ENCODE measurements at places on chromosomes 11 and 22. TPM values are rescaled to one million over a fixed set of nuclear protein-coding genes. Genes with fewer than 3 reads are reported as not detected.

The PACSIN2 gene
- 75.1 TPM for total RNA-seq

The HIC2 gene
- 6.3 TPM for total RNA-seq

The SERPINH1 gene
- 54.9 TPM for total RNA-seq

The VSTM5 gene
- total RNA-seq = not detected

The ZDHHC5 gene
- 58.0 TPM for total RNA-seq

The PRAME gene
- not detected for total RNA-seq

DNA sequence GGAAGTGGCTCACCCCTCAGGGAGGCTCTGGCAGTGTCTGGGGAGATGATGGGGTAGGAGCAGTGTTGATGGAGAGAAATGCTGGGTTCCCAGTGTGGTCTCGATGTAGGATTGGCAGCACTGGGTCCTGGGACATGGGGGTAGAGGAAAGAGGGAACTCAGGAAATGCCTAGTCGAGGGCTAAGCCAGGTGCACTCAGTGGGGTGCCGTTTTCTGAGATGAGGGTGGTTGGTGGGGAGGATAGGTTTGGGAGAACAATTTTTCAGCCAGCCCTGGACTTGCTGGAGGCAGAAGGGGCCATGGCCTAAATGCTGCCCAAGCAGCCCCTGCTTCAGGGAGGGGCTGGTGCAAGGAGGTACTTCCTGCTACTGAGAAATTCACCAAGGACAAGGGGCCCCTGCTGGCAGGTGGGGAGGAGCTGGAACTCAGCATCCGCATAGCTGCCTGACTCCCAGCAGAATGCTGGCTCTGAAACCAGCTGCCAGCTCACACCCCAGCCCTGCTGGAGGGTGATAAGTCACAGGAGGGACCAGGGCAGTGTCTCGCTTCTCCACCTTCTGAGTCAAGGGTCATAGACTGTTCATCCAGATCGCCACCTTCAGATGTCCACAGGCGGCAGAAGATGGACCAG, 6.0 kb downstream of the CCDC157 start:
- no peaks in the 10 kb centered on the region for H3K36me3 ChIP-seq
- H3K4me3 ChIP-seq = no peak overlapping the region
- H3K4me1 ChIP-seq = no peaks in the 10 kb centered on the region
- H3K27me3 ChIP-seq = no peaks in the 10 kb centered on the region
- DNase-seq = no peak

DNA sequence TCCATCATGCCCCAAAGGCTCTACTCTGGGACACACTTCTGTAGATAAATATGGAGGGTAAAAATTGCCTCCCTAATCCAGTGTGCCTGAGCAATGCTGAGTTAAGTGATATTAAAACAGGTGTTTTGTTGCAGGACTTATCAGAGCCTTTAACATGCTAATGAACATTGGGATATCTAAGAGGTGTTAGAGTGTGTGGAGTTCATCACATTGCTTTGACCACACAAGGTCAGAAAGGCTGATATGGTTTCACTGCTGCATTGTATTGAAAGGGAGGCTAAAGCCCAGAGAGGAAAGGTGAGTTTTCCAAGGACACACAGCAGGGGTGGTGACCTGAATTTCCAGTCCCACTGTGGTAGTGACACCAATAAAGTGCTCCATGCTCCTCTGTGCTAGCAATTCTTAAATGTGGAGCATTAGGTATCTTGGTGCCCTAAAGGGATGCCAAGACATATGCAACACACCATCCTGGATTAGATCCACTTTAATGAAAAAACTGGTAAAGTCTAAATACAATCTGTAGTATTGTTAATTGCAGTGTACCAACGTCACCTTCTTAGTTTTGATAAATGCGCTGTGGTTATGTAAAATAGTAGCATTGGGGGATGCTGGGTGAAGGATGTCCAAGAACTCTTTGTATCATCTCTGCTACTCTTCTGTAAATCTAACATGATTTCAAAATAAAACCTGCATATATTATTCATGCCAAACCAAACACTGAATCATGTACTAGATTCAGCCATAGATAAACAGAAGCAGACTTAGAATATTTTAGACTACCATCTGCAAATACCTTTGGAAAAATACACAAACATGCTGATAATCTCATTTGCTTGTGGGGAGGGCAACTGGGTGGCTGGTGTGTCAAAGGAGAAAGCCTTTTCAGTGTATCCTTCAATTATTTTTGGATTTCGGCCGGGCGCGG, 45.8 kb downstream of the MIAT start:
- peaks cover 2% of the 10 kb centered on the region for H3K36me3 ChIP-seq
- no peak overlapping the region for H3K4me3 ChIP-seq
- H3K4me1 ChIP-seq = no peaks in the 10 kb centered on the region

DNA sequence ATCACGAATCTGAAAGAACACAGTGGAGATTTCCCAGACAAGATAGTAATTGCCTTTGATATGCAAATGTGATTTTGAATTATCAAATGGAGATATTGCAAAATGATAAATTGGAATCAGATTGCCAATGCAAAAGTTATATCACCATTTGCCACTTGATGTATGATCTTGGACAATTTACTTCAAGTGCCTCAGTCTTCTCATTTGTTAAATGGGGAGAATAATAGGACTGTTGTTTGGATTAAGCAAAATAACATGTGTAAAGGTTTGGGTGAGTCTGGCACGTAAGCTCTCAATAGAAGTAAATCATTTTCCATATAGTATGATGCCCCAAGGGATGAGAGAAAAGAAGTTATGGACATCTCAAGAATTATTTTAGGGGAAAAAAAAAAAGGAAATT, 7.9 kb upstream of the PHF21A start:
- H3K4me1 ChIP-seq = peaks cover 10% of the 10 kb centered on the region
- H3K27me3 ChIP-seq = no peaks in the 10 kb centered on the region
- no peak overlapping the region for H3K27ac ChIP-seq
- no peak for DNase-seq

GRCh38 chr11:36803084-36803483, 205.0 kb upstream of the RAG2 start:
- H3K4me1 ChIP-seq = no peaks in the 10 kb centered on the region
- no peak overlapping the region for H3K4me3 ChIP-seq
- no peak for DNase-seq
- no peaks in the 10 kb centered on the region for H3K27me3 ChIP-seq
- H3K27ac ChIP-seq = no peak overlapping the region
- no peaks in the 10 kb centered on the region for H3K36me3 ChIP-seq

DNA sequence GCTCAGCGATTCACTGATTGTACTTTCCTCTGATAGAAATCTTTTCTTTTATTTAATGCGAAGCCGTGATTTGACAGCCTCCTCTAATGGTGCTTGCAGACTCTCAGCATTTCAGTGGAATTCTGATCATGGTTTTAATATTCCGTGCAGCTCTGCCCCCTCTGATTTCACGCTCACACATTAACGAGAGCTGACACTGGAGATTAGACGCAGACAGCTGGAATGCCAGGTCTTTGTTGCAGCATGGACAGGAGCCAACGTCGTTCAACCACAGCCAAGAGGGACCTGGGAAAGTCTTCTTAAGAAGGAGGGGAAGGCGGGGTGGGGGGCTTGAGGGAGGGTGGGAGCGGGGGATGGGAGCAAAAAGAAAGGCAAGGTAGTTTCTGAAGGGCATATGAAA, 186.4 kb downstream of the BLID start:
- H3K4me1 ChIP-seq = no peaks in the 10 kb centered on the region
- DNase-seq = no peak
- H3K27me3 ChIP-seq = no peaks in the 10 kb centered on the region
- H3K27ac ChIP-seq = no peak overlapping the region

- no peak for DNase-seq
- no peak overlapping the region for H3K27ac ChIP-seq
- H3K4me3 ChIP-seq = no peak overlapping the region
- peaks cover 54% of the 10 kb centered on the region for H3K36me3 ChIP-seq
- H3K27me3 ChIP-seq = no peaks in the 10 kb centered on the region
Measured at GRCh38 chr11:48122246-48122645, 94.4 kb upstream of the OR4B1 start.

DNA sequence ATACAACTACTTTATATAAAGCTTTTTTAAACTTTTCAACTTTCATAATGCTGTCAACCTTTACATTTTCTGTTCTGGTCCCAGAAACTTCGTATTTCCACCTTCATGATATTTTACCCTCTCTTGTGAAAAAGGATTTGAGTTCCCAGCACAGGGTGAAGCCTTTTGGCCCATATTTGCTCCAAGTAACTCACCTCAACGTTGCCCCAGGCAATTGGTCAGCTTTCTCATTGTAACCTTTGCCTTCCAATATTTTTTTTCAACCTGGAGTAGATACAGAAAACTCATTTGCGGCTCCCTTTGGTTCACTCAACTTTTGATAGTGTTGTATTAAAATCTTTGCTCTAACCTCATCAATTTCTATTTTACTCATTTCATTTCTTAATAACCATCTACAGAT, 21.1 kb upstream of the FAR1 start:
- H3K27ac ChIP-seq = no peak overlapping the region
- DNase-seq = no peak
- H3K4me1 ChIP-seq = no peaks in the 10 kb centered on the region
- no peaks in the 10 kb centered on the region for H3K27me3 ChIP-seq

DNA sequence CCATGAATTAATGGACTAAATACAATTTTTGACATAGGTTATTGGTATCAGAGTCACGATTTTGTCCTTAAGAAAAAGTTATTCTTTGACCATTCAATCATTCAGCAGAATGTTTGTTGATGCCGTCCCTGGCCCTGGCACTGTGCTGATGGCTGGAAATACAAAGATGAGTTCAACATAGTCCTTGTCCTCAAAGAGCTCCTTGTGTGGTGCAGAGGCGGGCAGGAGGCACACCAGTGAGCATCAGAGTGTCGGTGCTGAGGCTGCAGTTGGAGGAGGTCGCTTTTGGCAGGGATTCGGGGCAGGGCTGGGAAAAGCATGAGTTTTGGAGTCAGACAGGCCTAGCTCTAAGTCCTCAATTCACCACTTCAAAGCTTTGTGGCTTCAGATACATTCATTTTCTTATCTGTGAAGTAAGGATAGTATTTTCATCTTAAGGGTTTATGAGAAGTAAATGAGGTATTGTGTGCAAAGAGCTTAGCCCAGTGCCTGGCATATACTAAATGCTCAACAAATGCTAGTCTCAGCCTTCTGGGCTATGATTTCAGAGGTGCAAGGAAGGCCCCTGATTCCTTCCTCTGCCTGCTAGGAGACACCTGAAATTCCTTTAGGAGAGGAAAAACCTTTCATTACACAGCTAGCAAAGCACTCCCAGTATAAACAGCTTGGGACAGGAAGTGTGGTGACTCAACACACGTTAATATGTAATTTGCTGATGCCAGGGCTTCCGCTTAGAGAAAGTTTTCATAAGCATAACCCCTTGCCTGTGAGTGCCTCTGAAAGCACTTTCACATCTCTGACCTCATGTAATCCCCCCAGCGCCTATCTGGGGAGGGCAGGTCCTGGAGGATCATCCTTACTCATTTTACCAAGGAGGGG, 113.8 kb downstream of the NECTIN1 start:
- H3K27me3 ChIP-seq = peaks cover 2% of the 10 kb centered on the region
- no peaks in the 10 kb centered on the region for H3K4me1 ChIP-seq
- no peaks in the 10 kb centered on the region for H3K36me3 ChIP-seq

- H3K4me1 ChIP-seq = no peaks in the 10 kb centered on the region
- no peak overlapping the region for H3K27ac ChIP-seq
- H3K27me3 ChIP-seq = no peaks in the 10 kb centered on the region
- no peak for DNase-seq
- H3K36me3 ChIP-seq = no peaks in the 10 kb centered on the region
Measured at GRCh38 chr22:22050141-22050775, 67.7 kb upstream of the TOP3B start.

GRCh38 chr11:92917927-92918326, 51.5 kb upstream of the MTNR1B start:
- DNase-seq = no peak

DNA sequence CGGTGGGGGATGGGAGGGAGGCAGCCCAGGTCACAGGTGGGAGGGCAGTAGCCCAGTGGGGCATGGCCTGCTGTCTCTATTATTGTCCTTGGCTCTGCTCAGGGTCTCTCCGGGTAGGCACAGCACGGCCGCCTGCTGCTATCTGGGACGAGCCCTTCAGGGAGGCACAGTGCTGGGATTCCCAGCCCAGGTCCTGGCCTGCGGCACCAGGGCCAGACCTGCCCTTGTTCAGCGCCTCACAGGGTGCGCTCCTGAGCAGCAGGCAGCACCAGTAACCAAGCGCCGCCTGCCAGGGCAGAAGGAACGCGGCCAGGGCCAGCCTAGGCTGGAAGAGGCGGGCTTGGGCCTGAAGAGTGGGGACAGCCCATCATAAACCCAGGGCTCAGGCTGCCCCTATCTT, 151.0 kb downstream of the MPPED1 start:
- no peaks in the 10 kb centered on the region for H3K4me1 ChIP-seq
- H3K27ac ChIP-seq = no peak overlapping the region
- no peak overlapping the region for H3K4me3 ChIP-seq

DNA sequence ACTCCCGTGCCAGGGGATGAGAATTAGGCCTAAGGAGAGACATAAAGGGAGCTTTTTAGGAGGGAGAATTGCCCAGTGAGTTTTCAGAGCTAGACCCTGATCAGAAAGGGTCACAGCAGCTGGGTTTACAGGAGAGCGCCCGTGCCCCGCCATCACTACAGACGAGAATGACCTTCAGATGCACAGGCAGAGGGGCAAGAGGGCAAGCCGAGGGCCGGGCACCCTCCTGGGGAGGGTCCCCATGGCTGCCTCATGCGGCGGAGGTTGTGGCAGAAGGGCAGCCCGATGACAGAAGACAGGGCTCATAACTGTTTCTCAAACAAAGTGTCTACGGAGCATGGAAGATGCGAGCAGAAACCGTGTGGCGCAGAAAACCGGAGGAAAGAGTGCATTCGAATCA, 72.2 kb downstream of the TRMU start:
- peaks cover 11% of the 10 kb centered on the region for H3K36me3 ChIP-seq
- DNase-seq = no peak
- no peaks in the 10 kb centered on the region for H3K27me3 ChIP-seq
- H3K4me1 ChIP-seq = no peaks in the 10 kb centered on the region

DNA sequence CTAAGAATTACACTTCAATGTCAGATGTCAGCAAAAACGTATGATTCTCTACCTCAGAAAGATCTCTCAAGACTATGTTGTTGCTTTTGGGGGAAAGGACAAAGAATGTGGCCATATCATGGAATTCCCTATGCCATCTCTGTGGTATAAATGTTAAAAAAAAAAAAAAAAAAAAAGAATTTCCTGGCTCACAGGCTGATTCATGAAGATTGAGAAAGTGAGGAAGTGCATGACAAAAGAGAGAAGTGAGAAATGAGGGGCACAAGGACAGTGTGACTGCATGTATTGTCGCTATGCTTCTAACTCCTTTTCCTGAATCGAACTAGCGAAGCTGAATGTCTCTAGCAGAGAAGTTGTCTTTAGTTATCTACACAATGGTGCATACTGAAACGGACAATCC, 80.6 kb upstream of the CARD18 start:
- no peaks in the 10 kb centered on the region for H3K36me3 ChIP-seq
- no peak for DNase-seq
- no peak overlapping the region for H3K4me3 ChIP-seq
- H3K4me1 ChIP-seq = peaks cover 5% of the 10 kb centered on the region
- no peak overlapping the region for H3K27ac ChIP-seq
